Activated CD4-positive, alpha-beta T cell treated with anti-CD3 and anti-CD28 coated beads, Interleukin-2, amount 10 ng/mL, durations not matched to agents 7 days and 5 days (primary cell): ENCODE measurements at places on chromosomes 12 and 14. TPM values are rescaled to one million over a fixed set of nuclear protein-coding genes. Genes with fewer than 3 reads are reported as not detected.

Gene TAS2R9
- total RNA-seq, result not detected

- H3K4me1 ChIP-seq, result peaks cover 57% of the 10 kb centered on the region
- no peaks in the 10 kb centered on the region for H3K27me3 ChIP-seq
- H3K27ac ChIP-seq, result peak overlapping the region; percentile 89
Observed at GRCh38 chr12:53224061-53224896, 7.7 kb downstream of the RARG start.

Gene TMEM132C
- total RNA-seq, result not detected

- peaks cover 6% of the 10 kb centered on the region for H3K36me3 ChIP-seq
- H3K27me3 ChIP-seq, result peaks cover 43% of the 10 kb centered on the region
- no peak overlapping the region for H3K4me3 ChIP-seq
Observed at GRCh38 chr14:100156776-100157175, 2.7 kb downstream of the DEGS2 start.

GRCh38 chr12:25130741-25131188, 64.2 kb downstream of the DNAI7 start:
- H3K27me3 ChIP-seq, result no peaks in the 10 kb centered on the region
- no peaks in the 10 kb centered on the region for H3K36me3 ChIP-seq
- no peak for DNase-seq
- H3K4me3 ChIP-seq, result no peak overlapping the region
- no peak overlapping the region for H3K27ac ChIP-seq

- no peaks in the 10 kb centered on the region for H3K4me1 ChIP-seq
- peaks cover 3% of the 10 kb centered on the region for H3K27me3 ChIP-seq
- H3K36me3 ChIP-seq, result no peaks in the 10 kb centered on the region
- DNase-seq, result no peak
- H3K27ac ChIP-seq, result no peak overlapping the region
- H3K4me3 ChIP-seq, result no peak overlapping the region
Observed at GRCh38 chr12:39112064-39112463, 206.7 kb upstream of the CPNE8 start.

Gene PLCZ1
- total RNA-seq, result not detected

Gene SMIM41
- total RNA-seq, result not detected

GRCh38 chr12:117091758-117092510, 7.3 kb downstream of the TESC start:
- DNase-seq, result no peak
- no peak overlapping the region for H3K27ac ChIP-seq
- peaks cover 6% of the 10 kb centered on the region for H3K27me3 ChIP-seq
- peaks cover 9% of the 10 kb centered on the region for H3K36me3 ChIP-seq
- peaks cover 6% of the 10 kb centered on the region for H3K4me1 ChIP-seq

Gene MSI1
- not detected for total RNA-seq

- H3K4me1 ChIP-seq, result peaks cover 10% of the 10 kb centered on the region
- peaks cover 14% of the 10 kb centered on the region for H3K27me3 ChIP-seq
- no peak for DNase-seq
- H3K36me3 ChIP-seq, result no peaks in the 10 kb centered on the region
Observed at GRCh38 chr12:6476489-6476888, 6.0 kb upstream of the VAMP1 start.

GRCh38 chr12:102953221-102953620, 4.3 kb upstream of the ASCL1 start:
- peak overlapping the region; percentile 3 for H3K27ac ChIP-seq
- DNase-seq, result no peak
- H3K4me3 ChIP-seq, result no peak overlapping the region

GRCh38 chr14:61196034-61196433, 85.1 kb downstream of the TMEM30B start:
- peaks cover 53% of the 10 kb centered on the region for H3K27me3 ChIP-seq
- no peak overlapping the region for H3K4me3 ChIP-seq
- DNase-seq, result no peak
- H3K27ac ChIP-seq, result no peak overlapping the region
- no peaks in the 10 kb centered on the region for H3K36me3 ChIP-seq

- H3K36me3 ChIP-seq, result no peaks in the 10 kb centered on the region
- H3K27ac ChIP-seq, result no peak overlapping the region
- no peaks in the 10 kb centered on the region for H3K27me3 ChIP-seq
- no peak for DNase-seq
- H3K4me1 ChIP-seq, result peaks cover 8% of the 10 kb centered on the region
Observed at GRCh38 chr14:103014466-103015228, 42.7 kb downstream of the CDC42BPB start.

GRCh38 chr12:29427964-29428363, 47.0 kb upstream of the ERGIC2 start:
- H3K36me3 ChIP-seq, result no peaks in the 10 kb centered on the region
- no peak overlapping the region for H3K4me3 ChIP-seq
- no peak overlapping the region for H3K27ac ChIP-seq
- H3K27me3 ChIP-seq, result peaks cover 13% of the 10 kb centered on the region

DNA sequence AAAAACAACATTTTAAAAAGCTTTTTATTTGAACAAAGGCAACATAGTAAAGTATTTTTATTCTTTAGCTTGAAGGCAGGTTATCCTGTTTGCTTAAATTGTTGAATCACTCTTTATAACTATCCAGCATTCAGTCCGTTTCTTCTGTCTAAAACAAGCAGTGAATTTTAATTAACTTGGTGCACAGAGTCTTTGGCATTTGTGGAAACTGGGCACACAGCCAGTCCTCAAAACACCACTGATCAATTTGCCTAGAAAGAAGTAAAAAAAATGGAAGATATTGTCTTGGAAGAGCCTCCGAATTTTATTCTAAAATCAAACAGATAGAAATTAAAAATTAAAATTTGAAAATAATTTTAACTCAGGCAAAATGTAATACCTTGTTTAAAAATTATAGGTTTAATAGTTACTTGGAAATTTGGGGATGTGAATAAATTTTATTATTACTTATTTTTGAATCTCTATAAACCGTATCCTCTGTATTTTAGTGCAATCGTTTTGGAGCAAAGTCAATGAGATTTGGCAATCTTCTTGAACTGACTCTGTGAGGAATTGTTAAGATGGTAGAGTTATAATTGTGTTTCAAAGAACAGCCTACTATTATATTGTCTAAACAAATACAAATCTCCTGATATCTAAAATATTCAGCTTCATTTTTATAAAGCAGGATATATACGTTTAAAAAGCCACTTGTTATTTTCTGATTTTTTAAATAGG, 927.0 kb downstream of the SLC16A7 start:
- no peaks in the 10 kb centered on the region for H3K4me1 ChIP-seq
- DNase-seq, result no peak
- no peaks in the 10 kb centered on the region for H3K27me3 ChIP-seq
- no peak overlapping the region for H3K27ac ChIP-seq
